ENCODE measurements at places on chromosomes 5 and 9.

DNA sequence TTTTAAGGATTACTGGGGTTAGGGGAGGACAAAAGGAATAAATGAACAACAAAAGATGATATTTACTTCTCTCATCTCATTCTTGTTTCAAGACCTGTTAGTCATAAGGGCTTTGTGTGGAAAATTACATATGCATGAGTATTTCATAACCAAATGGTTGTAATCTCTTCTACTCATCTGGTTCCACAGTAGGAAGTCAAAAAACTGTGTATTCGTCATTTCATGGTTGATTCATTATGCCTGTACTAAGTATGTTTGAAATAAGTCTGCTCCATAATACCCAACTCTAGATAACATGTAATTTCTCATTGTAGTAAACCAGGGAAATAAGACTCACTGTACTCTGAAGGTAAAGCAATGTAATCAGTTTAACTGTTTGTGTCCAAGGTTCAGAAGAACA is 212.9 kb downstream of the ARRDC3 start:
- H3K36me3 ChIP-seq = no peaks in the 10 kb centered on the region
- H3K27ac ChIP-seq = no peak overlapping the region
- no peak for DNase-seq
- no peak overlapping the region for H3K4me3 ChIP-seq
- H3K4me1 ChIP-seq = no peaks in the 10 kb centered on the region

- no peak for DNase-seq
- H3K36me3 ChIP-seq = no peaks in the 10 kb centered on the region
- no peak overlapping the region for H3K27ac ChIP-seq
- no peaks in the 10 kb centered on the region for H3K4me1 ChIP-seq
- no peak overlapping the region for H3K4me3 ChIP-seq
These were observed 457.9 kb downstream of the RAB3C start for GRCh38 chr5:59040804-59041201.

DNA sequence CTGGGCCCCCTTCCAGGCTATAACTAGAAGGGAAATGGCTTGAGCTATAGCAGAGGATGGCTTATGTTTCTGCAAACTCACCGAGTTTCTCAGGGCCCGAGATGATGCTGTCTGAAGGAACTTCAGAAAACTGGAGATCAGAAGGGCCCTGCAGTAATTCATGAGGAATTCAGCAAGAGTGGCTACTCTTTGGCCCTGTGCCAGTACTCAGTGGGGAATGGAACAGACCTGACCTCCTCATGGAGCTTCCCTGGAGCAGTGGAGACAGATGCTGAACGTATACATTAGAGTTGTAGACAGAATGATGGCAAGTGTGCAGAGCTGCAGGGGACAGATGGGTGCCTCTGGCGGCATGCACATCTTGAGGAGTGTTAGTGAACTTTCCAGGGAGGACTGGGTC is 17.3 kb upstream of the SMIM32 start:
- H3K4me3 ChIP-seq = no peak overlapping the region
- H3K27ac ChIP-seq = no peak overlapping the region
- no peak for DNase-seq
- no peaks in the 10 kb centered on the region for H3K4me1 ChIP-seq

GRCh38 chr9:32574858-32575257 is 1.9 kb upstream of the NDUFB6 start:
- no peak for DNase-seq
- no peak overlapping the region for H3K27ac ChIP-seq
- H3K4me3 ChIP-seq = no peak overlapping the region
- H3K27me3 ChIP-seq = no peaks in the 10 kb centered on the region
- H3K36me3 ChIP-seq = no peaks in the 10 kb centered on the region

DNA sequence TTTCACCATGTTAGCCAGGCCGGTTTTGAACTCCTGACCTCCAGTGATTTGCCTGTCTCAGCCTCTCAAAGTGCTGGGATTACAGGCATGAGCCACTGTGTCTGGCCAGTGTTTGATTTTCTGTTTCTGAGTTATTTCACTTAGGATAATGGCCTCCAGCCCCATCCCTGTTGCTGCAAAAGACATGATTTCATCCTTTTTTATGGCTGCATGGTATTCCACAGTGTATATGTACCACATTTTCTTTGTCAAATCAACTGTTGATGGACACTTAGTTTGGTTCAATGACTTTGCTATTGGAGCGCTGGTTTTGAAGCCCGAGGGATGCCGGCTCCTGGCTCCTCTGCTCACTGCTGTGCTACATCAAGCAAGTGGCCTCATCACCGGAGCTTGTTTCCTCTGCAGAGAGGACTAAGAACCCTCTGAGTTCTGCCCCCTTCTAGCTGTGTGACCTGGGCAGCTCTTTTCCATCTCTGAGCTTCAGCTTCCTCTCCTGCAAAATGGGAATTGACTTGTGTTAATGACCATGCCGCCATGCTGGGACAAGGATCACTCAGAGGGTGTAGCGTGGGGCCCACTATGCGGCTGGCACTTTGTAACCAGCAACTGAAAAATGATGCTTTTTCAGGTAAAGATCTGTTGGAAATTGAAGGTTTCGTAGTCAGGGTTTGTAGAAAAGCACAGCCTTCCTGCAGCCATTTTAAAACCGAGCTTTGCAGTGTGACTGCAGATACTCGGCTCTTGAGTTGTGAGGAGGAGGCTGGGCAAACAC is 4.6 kb upstream of the NEURL1B start:
- H3K27ac ChIP-seq = no peak overlapping the region
- H3K4me1 ChIP-seq = peaks cover 4% of the 10 kb centered on the region
- no peak for DNase-seq
- no peaks in the 10 kb centered on the region for H3K36me3 ChIP-seq
- H3K27me3 ChIP-seq = no peaks in the 10 kb centered on the region

DNA sequence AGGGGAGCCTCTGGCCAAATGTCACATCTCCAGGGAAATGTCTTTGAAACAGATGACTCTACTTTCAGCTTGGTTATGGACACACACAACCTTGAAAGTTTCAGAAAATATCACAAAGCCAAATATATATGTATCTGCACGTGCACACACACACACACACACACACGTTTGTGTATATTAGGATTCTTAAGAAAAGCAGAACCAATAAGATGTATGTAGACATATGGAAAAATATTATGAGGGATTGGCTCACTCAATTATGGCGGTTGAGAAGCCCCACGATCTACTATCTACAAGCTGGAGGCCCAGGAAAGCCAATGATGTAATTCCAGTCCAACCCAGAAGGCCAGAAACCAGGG is 194.9 kb downstream of the PALM2AKAP2 start:
- no peak overlapping the region for H3K4me3 ChIP-seq
- H3K4me1 ChIP-seq = no peaks in the 10 kb centered on the region
- H3K27ac ChIP-seq = no peak overlapping the region

DNA sequence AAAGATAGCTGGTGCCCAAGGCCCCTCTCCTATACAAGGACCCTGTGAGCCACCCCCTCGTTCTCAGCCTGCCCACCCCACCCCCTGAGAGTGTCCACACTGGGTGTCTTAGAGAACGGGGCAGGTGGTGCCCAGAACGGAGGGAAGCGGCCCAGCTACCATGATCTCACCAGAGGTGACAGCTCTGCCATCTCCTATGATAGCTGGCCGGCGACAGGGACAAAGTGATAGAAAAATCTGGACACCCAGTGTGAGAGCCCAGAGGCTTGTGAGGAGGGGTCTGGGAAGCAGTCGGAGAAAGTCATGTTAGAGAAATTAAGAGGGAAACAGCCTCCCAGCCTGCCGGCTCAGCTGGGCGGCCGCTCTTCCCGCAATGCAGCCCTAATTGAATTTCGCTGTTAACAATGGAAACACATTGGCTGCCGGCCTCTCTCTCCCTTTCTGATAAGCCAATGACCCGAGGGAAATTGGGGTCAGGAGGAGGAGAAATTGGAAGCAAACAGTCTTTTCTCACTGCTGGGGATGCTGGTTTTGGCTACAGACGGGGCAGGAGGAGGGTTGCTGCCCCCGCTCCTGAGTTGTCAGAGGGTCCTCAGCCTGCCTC is 32.3 kb downstream of the HK3 start:
- no peaks in the 10 kb centered on the region for H3K4me1 ChIP-seq
- DNase-seq = no peak

DNA sequence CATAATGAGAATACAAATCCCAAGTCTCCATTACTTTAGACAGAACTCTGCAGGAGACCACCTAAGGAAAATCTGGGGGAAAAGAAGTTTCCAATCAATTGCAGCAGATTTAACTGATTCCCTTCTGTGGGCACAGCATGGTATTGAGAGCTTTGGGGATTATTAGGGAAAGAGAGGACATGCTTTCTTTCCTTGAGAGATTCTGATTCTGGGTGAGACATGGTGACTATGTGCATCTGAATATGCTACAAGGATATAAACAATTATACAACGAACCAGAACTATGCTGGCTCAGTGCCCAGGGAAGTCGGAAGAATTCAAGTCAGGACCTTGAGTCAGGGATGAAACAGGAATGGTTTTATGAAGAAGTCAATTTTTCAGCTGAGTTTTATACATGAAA is 183.7 kb downstream of the PDE4D start:
- DNase-seq = peak; percentile 42
- H3K4me1 ChIP-seq = no peaks in the 10 kb centered on the region
- H3K4me3 ChIP-seq = no peak overlapping the region

DNA sequence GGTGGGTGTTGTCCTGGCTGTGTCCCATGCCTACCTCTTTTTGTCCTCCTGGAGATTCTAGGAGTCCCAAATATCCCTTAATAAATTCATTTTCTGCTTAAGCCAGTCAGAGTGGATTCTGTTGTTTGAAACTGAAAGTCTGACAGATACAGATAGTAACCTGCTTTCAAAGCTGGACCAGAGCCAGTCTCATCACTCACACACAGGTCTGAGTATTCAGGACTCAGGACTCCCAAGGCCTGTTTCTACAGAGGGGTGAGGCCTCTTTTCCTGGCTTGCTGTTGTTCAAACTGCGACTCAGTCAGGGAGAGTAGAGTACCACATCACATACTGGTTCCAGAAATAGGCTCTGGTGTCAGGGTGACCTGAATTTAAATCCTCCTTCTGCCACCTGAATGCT is 190.1 kb downstream of the PAX5 start:
- H3K27me3 ChIP-seq = no peaks in the 10 kb centered on the region
- DNase-seq = no peak
- H3K27ac ChIP-seq = no peak overlapping the region
- no peak overlapping the region for H3K4me3 ChIP-seq
- no peaks in the 10 kb centered on the region for H3K4me1 ChIP-seq

- H3K27me3 ChIP-seq = no peaks in the 10 kb centered on the region
- no peaks in the 10 kb centered on the region for H3K36me3 ChIP-seq
- no peaks in the 10 kb centered on the region for H3K4me1 ChIP-seq
- no peak for DNase-seq
- no peak overlapping the region for H3K27ac ChIP-seq
These were observed 16.8 kb downstream of the TNFSF15 start for GRCh38 chr9:114789006-114789405.

GRCh38 chr5:36606428-36607113 is at the start of gene SLC1A3:
Gene SLC1A3, plus strand, starts transcription at chr5:36606606. Its CDS starts 1,818 bp downstream, at chr5:36608424.
- peaks cover 14% of the 10 kb centered on the region for H3K27me3 ChIP-seq
- no peaks in the 10 kb centered on the region for H3K36me3 ChIP-seq
- H3K27ac ChIP-seq = peak within 1 kb of the TSS; percentile 19

- no peaks in the 10 kb centered on the region for H3K36me3 ChIP-seq
- H3K27ac ChIP-seq = no peak overlapping the region
- no peaks in the 10 kb centered on the region for H3K4me1 ChIP-seq
- no peak for DNase-seq
These were observed 75.1 kb upstream of the SMIM23 start for GRCh38 chr5:171710451-171711024.

All from uterus (tissue), 4 donors.